ENCODE measurements at places on chromosomes 6 and 20.

DNA sequence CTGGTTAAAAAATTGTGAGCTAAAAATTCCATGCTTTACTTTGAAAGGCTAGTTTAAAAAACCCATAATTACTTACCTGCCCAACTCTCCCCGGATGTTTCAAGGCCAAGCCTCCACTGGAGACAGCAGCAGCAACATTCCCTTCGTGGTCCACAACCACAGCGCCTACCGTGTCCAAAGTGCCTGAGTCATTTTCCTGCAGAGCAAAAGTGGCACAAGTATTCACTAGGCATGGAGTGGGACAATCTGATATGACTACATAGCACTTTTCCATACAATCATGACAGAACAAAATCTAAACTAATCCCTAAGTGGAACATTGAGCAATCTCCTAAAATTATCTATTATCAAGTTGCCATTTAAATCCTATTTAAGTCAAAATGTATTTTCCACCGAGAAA, 104.8 kb downstream of the TASP1 start:
- DNase-seq, result no peak

DNA sequence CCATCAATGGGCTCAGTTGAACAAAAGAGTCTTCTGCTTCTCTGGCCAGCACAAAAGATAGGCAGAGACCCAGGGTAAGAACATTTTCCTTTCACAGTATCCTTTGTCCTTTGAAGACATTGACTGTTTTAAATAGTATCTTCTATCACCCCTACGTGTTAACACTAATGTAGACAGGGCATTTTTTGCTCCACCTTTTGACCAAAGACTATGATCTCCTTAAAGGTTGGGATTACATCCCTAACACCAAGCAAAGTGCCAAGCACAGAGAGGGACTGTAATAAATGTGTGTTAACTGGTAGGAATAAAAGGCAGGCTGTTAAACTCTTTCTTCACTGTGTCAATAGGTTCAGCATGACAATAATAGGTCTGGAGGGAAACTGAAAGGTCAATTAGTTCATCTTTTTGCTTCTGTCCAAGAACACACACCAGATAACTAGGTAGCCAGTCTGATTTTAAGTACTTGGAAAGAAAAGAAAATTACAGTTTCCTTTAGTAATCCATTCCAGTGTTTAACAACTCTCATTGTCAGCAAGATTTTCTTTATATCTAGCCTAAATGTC, 63.6 kb upstream of the NOX3 start:
- no peak for DNase-seq

GRCh38 chr20:9520086-9520485, 5.7 kb downstream of the LAMP5 start:
- DNase-seq, result no peak

DNA sequence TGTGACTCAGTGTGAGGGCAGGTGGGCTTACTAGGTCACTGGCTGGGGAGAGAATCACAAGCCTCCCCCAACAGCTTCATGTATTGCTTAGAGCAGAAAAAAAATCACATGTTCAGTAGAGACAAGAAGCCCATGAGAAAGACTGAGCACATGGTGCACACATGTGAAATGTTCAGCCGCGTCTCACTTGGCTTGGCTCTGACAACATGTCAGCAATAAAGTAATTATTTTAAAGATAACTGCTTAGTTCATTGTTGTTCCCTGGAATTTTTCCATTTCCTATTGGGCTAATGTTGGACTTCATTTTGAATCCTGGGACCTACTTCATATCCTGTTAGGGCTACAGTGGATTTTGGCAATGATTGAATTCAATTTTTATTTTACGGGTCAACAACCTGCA, 222.6 kb downstream of the C6orf118 start:
- DNase-seq, result no peak

GRCh38 chr6:1802491-1803395, 193.0 kb downstream of the FOXC1 start:
- DNase-seq, result no peak

DNA sequence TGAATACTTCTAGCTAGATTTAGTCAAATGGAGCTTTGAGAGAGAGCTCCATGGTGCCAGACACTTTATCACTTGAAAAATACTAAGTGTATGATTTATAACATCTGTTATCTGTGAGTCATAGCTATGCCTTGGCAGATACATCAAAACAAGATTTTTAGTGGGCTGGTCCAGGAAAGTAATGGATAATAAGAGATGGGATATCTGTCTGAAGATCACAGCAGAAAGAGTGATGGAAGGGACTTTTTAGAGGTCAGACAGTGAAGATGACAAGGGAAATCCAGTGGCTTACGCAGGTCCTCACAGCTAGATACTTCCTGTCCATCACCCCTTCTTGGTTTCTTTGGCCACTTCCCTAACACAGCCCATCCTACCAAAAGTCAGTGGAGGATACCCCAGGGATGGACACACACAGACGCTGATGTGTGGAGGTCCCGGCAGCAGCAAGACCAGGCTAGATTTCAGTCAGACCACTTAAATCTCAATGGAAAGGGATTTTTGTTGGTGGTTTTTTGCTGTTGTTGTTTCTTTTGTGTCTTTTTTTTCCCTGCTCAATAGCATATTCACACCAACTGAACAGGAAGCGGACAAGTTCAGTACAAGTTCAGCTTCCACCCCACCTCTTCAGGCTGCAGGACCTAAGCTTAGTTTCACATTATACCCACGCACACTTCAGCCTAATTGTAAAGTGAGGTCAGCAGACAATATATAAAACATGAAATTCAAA, 209.3 kb downstream of the ALDH8A1 start:
- no peak for DNase-seq

DNA sequence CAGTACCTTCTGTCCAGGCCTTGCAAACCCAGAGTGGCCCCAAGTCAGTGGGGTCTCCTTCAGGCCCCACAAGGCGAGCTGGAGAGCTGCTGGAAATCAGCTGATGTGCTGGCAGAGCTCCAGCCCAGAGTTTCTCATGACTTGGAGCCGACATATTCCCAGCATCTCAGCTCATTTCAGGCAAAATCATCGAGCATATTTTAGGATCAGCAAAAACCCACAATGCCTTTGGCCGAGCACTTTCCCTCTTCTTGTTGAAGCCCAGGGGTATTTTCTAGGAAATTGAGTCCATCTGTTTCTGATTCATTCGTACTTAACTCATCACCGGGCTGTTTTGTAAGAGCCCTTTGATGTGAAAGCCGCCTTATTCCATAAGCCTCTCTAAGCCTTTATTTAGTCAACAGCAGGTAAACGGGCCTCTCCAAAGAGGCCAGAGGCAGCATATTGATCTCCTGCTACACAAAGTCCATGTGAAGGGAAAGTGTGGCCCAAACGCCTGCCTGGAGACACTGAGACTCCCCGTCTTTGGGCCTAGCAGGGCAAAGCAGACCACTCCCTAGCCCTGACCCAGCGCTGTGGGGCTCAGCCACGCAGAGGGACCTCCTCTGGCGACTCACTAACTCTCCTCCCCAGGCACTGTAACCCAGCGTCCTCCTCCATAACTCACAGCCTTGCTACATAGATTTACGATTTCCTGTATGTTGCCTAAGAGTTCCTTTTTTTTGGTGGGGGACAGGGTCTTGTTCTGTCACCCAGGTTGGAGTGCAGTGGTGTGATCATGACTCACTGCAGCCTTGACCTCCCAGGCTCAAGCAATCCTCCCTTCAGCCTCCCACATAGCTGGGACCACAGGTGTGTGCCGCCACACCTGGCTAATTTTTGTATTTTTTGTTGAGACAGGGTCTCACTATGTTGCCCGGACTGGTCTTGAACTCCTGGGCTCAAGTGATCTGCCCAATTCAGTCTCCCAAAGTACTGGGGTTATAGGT, 12.1 kb upstream of the C20orf203 start:
- DNase-seq, result no peak

GRCh38 chr6:73262671-73263569, at the start of gene KHDC1:
TSS of gene KHDC1 (minus strand) at chr6:73263196. CDS start at chr6:73242517, 20,679 bp downstream.
- DNase-seq, result peak; percentile 37

GRCh38 chr6:14218519-14218800, 100.9 kb downstream of the CD83 start:
- no peak for DNase-seq

DNA sequence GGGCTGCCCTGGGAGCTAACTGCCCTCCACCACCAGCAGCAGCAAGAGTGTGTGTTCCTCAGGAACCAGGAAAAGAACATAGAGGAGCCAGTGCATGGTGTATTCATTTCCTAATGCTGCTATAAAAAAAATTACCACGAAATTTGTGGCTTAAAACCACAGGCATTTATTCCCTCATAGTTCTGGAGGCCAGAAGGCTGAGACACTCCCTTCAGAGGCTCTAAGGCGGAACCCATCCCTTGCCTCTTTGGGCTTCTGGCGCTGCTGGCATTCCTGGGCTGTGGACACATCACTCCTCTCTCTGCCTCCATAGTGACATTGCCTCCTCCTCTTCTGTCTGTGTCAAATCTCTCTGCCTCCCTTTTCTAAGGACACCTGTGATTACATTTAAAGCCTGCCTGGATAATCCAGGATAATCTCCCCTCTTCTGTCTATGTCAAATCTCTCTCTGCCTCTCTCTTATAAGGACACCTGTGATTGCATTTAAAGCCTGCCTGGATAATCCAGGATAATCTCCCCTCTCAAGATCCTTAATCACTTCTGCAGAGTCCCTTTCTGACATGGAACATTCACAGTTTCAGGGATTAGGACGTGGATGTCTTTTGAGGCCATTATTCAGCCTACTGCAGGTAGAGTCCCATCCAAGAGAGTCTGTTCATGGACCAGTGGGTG, 54.7 kb downstream of the NDUFAF5 start:
- DNase-seq, result no peak

GRCh38 chr6:158645064-158646022, 800 bp upstream of the DYNLT1 start:
- no peak for DNase-seq

DNA sequence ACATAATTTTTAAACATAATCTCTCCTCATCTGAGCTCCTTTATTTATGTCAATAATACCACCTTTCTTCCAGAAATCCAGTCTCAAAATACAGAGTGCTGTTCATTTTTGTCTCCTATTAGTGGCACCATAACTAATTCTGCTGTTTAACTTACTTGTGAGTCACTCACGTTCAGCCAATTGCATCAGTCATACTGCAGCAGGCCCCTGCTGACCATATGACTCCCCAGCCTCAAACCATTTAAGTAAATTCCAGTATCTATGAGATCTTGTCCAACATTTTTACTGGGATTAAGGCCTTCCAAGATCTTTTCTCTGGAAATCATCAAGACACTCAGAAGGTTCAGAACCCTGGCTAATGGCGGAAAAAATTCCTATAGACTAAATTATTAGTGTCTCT, 982.2 kb upstream of the MAP3K7 start:
- DNase-seq, result no peak

DNA sequence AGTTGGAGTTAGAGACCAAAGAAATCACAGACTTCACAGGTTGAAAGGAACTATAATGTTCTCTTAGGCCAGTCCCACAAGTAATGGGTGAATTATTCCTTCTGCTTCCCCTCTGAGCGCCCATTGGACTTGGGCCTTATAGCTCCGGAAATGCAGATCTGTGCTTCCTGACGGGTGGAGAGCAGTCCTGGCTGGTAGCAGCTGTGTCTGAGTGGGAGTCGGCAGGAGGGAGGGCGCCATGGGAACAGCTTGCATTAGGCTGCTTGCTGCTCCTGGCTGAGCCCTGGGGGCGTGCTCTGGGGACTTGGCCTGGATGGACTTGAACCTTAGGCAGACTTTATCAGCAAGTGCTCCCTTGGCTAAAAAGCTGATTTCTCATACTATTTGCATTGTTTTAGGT, 18.4 kb upstream of the NUP153 start:
- no peak for DNase-seq

GRCh38 chr6:4478098-4478497, 298.1 kb upstream of the CDYL start:
- no peak for DNase-seq

GRCh38 chr6:161749576-161749975, 475.7 kb upstream of the AGPAT4 start:
- DNase-seq, result no peak

- no peak for DNase-seq
Measured at GRCh38 chr20:38034108-38034649, 633 bp downstream of the RPRD1B start.

GRCh38 chr6:142856624-142857232, 88.2 kb downstream of the HIVEP2 start:
- no peak for DNase-seq

GRCh38 chr6:138155443-138155842, 6.3 kb upstream of the ARFGEF3 start:
- DNase-seq, result no peak

GRCh38 chr6:5481750-5482149, 220.4 kb downstream of the FARS2 start:
- DNase-seq, result no peak

GRCh38 chr6:159168536-159169192, 536 bp upstream of the FNDC1 start:
- DNase-seq, result no peak

All from iPS DF 6.9 (cell line).